GM20000 (cell line): ENCODE measurements at places on chromosomes 4 and X.

- no peak for DNase-seq
Measured at GRCh38 chr4:4763822-4764557, 95.5 kb upstream of the MSX1 start.

- DNase-seq, result no peak
Measured at GRCh38 chrX:108199041-108199440, 107.5 kb downstream of the ATG4A start.

- no peak for DNase-seq
Measured at GRCh38 chr4:125676583-125676982, 361.8 kb downstream of the FAT4 start.

DNA sequence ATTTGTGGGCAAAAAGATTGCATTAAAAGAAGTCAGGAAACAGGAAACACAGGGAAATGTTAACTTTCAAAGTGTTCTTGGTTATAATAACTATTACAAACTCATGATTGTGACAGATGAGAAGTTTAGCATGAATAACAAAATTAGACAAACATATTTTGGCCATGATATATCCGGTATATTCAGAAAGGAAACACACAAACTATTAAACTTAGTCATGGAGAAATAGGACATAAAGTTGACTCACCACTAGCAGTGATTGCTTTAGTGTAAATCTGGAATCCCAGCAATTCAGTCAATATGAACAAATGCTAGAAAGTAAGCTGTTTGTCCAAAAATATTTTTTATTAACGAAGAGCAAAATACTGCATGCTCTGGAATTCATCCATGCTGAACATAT is 1299.9 kb downstream of the C4orf33 start:
- no peak for DNase-seq

GRCh38 chr4:155271557-155271956 is 63.1 kb downstream of the NPY2R start:
- DNase-seq, result no peak

- no peak for DNase-seq
Measured at GRCh38 chr4:40857956-40858355, 108.2 kb downstream of the NSUN7 start.

GRCh38 chrX:41335958-41336331 is 2.0 kb downstream of the DDX3X start:
- DNase-seq, result no peak

DNA sequence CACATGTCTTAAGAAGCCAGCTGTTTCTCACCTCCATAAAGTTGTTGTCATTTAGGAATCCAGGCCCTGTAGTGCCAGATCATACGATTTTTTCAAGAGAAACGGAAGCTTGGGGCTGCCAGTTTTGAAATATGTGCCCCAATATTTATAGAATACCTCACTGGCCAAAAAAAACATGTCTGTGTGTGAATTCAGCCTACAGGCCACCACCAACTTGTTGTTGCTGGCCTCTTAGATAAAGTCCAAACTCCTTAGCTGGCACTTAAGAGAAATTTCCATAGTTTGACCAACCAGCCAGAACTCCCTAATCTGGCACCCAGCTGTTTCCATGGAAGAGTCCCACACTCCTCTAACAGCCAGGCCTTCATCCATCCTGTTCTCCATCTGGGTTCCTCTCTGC is 74.1 kb downstream of the WDR19 start:
- no peak for DNase-seq

DNA sequence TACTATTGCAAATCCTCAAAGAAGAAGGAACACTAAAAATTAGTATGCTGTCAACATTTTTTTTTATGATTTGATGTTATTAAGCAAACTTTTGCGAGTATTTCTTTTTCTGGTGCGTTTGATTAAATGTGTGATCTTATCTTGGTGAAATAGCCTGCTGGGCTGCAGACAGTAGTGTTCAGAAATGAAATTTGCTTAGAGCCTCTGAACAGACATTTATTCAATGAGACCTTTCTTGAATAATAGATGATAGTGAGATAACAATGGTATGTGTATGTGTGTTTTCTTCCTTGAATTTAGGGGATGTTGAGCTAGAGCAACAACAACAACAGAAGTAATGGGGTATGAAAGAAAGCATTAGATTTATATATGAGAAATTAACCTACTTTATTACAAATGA is 12.7 kb downstream of the ADGRL3 start:
- no peak for DNase-seq

DNA sequence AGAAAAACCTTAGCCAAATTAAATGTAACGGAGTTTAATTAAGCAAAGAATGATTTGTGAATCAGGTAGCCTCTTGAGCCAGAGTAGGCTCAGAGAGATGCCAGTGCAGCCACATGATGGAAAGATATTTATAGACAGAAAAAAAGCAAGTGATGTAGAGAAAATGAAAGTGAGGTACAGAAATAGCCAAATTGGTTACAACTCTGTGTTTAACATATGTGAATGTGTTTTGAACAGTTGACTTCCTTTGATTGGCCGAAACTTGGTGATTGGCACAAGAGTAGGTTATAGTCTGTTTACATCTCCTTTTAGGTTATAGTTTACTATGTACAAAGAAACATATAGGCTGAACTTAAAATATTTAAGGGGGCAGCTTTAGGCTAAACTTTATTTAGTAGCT is 459.9 kb upstream of the BOD1L1 start:
- no peak for DNase-seq

GRCh38 chr4:101762025-101762424 is 28.5 kb upstream of the BANK1 start:
- DNase-seq, result no peak

GRCh38 chrX:119468551-119469312 is 488 bp downstream of the SLC25A5 start:
- DNase-seq, result peak; percentile 85
